ENCODE measurements at places on chromosomes 11 and 22.

GRCh38 chr22:24951942-24952836, at the start of gene KIAA1671:
TSS of gene KIAA1671 (plus strand) at chr22:24952716. CDS start at chr22:25028000, 75,284 bp downstream.
- peak; percentile 83 for DNase-seq

- no peak for DNase-seq
Measured at GRCh38 chr22:46770151-46770641, 7.7 kb downstream of the TBC1D22A start.

GRCh38 chr11:84558085-84558905, 1068.8 kb downstream of the DLG2 start:
- DNase-seq: no peak

GRCh38 chr11:63274776-63275175, 31.4 kb upstream of the SLC22A25 start:
- DNase-seq: no peak

- DNase-seq: no peak
Measured at GRCh38 chr11:16169541-16169940, 186.8 kb downstream of the SOX6 start.

- DNase-seq: no peak
Measured at GRCh38 chr22:43424666-43425630, 13.1 kb downstream of the MPPED1 start.

DNA sequence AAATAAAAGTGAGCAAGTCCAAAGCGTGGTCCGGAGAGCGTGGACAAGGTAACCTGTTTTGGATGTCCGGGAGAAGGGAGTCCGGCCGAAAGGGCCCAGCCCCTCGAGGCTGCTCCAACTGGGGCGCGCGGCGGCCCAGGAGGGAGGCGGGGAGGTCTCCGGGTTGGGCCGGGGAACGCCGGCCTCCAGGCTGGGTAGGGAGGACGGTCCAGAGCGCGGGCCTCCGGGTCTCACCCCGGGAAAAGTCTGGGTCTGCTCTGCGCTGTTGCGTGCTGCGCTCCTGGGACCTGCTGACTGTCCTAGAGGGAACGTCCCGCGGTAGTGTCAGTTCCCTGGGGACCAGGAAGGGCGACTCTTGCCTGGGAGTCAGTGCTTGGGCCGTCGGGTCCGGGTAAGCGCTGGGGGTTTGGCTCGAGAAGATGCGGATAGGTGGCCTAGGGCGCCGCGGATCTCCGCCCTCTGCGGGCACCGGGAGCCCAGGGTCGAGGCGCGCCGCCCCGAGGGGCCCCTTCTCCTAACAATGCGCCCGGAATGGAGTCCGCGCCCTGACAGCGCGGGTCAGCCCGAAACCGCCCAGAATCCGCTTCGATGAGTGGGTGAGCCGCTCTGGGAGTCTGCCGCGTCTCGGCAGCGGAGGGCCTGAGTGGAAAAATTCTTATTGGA, 988 bp upstream of the FLI1 start:
- no peak for DNase-seq

GRCh38 chr11:8698917-8699441, 16.4 kb downstream of the RPL27A start:
- DNase-seq: no peak

GRCh38 chr22:46636221-46637002, 16.2 kb downstream of the GRAMD4 start:
- no peak for DNase-seq

DNA sequence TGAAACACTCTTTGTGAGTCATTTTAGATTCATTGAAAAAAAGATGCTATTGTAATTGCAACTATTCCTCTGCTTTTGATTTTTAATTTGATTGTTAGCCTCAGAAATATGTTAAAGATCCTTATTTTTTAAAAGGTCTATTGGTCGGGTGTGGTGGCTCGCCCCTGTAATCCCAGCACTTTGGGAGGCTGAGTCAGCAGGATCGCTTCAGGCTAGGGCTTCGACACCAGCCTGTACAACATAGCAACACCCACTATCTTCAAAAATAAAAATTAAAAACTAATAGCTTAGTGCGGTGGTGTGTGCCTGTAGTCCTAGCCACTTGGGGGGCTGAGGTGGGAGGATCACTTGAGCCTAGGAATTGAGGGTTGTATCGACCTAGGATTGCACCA, 71.9 kb upstream of the MYO18B start:
- no peak for DNase-seq

DNA sequence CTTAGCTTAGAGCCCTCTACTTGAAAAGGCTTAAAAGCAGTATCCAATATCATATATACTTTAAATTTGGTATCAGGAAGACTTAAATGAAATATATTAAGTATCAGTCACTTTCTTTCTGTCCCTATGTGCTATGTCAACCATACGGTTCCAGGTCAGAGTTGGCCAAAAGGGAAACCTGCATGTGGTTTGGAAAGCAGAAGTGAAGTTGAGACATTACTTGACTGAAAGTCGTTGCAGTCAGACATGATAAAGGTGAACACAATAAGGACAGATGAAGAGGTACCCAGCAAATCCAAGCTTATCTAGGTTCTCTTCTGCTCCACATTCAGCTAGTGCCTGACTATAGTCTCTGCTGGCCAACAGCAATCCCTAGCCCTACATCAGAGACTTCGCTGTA, 336.8 kb downstream of the KCNA4 start:
- no peak for DNase-seq

- no peak for DNase-seq
Measured at GRCh38 chr22:20578707-20579106, 71.3 kb downstream of the MED15 start.

DNA sequence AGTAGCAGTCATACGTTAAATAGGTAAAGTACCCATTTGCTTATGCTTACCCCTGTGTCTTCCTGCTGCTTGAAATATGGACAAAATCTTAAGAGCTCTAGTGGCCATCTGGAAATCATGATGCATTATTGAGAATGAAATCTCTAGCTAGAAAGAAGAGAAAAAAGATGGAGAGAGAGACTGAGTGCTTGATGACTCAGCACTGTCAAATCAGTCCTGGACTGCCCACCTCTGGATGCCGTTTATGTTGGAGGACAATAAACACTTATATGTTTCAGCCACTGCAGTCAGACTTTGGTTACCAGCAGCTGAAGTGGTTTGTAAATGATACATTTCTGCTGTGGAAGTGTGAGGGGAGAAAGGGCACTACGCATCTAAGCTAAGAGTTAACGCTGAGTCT, 3.6 kb downstream of the OR8B4 start:
- DNase-seq: no peak

DNA sequence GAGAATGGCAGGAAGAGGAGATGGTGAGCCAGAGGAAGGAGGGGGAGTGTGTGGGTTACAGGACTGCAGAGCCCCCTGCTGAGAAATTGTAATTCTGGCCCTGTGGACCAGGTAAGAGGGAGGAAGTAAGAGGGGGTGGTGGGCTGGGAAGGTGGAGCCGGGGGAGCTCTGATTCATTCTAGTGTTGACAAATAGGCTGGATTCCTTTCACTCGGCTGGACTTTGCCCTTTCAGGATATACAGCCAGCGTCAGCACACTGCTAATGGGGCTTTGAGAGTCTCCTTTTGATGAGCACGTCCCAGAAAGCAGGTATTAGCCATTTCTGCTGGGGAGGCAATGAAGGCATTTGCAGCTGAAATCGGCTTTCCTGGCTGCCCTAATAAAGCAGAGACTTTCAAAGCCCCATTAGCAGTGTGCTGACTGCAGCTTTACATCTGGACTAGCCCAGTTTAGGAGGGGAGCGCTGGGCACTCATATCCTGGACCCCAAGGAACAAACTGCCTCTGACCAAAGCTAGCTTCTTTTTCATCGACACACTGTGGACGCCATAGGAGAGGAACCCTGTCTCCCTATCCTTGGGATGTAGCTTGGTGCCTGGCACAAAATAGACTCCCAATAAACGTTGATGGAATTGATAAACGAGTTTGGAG, 44.8 kb upstream of the CADM1 start:
- no peak for DNase-seq

GRCh38 chr11:8501836-8502235, 92.2 kb downstream of the STK33 start:
- no peak for DNase-seq

DNA sequence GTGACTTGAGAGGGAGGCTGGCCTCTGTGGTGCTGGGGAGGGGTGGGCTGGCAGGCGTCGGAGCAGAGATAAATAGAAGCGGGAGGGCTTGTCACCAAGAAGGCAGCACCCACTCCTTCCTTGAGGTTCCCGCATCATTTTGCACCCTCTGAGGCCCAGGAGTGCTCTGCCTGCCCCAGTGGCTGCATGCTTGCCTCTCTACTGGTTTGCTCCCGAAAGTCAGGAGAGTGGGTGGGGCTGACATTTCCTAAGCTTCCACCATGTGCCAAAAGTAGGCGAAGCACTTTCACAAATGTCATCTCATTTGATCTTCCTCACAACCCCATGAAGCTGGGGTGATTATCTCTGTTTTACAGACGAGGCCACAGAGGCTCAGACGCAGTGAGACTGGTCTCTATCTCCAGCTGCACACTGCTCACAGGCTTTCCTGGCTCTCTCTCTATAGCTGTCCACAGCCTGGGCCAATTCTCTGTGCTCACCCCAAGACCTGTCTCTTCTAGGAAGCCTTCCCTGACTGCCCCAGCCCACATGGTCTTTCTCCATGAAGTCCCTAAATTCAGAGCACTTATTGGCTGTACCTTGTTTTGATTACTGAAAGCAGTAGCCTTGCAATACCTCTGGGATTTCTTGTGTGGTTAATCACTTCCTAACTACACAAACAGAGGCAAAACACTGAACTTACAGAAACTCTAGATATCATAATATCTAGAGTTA, 2.6 kb upstream of the UCP3 start:
- peak; percentile 84 for DNase-seq

DNA sequence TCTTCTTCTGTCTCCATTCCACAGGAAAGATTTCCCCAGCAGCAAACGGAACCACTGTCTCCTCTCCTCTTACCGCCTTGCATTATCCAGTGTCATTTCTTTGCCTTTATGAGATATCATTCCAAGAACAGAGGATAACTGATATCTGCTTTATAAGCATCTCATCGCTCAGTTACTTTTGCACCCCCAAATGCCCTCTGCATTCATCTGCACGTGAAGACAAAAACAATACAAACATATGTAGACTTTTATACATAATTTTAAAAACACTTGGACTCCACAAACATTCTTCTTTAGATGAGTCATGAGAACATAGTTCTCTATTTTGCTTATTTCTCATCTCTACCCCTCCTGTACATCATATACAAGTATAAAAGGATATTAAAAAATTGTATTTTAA, 512 bp upstream of the OR51T1 start:
- DNase-seq: no peak

- no peak for DNase-seq
Measured at GRCh38 chr22:46064966-46065666, 85.2 kb upstream of the PPARA start.

- no peak for DNase-seq
Measured at GRCh38 chr11:58006940-58007339, 16.7 kb upstream of the OR9Q1 start.

- DNase-seq: no peak
Measured at GRCh38 chr22:27971926-27972325, 52.9 kb upstream of the PITPNB start.

- DNase-seq: no peak
Measured at GRCh38 chr11:116366980-116367645, 405.7 kb downstream of the BUD13 start.

DNA sequence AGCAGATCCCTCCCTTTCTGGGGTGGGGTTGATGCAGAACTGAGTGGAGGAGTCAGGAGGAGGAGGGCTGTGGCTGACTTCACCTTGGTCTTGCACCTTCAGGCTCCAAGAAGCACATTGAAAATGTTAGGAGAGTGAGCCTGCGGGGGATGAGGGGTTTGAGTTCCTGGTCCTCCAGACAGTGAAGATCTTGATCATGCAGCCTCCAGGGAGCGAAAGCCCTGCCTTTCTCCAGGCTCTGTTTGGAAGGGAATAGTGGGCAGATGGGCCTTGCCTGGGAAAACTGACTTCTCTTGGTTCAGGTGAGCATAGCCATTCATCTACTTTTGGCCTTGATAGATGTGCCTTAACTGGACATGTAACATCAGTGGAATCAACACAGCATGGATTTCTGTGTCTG, 267.6 kb upstream of the B3GAT1 start:
- DNase-seq: no peak

GRCh38 chr11:11461473-11461872, 108.4 kb upstream of the CSNK2A3 start:
- DNase-seq: no peak

GRCh38 chr11:106619320-106619990, 398.8 kb downstream of the GUCY1A2 start:
- DNase-seq: no peak

DNA sequence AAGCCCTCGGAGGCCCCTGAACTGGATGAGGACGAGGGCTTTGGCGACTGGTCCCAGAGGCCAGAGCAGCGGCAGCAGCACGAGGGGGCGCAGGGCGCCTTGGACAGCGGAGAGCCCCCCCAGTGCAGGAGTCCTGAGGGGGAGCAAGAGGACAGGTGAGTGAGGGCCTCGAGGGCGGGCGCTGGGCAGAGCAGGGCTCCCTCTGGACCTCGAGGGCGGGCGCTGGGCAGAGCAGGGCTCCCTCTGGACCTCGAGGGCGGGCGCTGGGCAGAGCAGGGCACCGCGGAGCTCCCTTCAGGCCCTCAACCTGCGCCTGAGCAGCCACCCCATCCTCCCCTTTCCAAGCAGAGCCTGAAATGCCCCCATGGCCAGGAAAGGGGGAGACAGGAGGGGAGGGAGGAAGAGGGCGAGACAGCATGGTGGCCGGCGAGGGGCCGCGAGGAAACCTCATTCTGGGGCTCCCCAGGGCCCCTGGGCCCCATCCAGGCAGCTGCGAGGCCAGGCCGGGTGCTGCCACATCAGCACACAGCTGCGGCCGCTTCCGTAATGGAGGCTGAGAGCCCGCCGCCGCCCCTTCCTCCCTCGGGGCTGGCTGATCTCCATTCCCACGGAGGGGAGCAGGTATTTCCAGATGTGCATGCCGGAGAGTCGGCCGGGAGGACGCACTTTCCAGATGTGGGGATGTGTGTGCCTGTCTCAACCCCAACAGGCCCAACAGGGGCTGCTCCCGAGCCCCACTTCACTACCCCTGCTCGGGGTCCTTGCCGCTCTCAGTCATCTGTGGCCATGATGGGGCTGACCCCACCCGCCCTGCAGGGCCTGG, 10.0 kb downstream of the PRR33 start:
- no peak for DNase-seq

DNA sequence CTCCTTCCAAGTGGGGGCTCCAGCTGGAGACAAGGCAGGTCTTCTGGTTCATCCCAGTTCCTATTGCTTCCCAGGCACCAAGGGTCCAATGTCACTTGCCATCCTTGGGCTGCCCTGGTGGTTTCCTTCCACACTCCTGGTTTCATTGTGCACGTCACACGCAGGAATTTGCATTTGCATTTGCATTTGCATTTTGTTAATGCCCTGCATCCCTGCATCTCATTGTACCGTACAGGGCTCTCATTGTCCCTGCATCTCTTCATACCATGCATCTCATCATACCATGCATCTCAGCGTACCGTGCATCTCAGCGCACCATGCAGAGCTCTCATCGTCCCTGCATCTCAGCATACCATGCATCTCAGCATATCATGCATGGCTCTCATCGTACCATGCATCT, 112.2 kb upstream of the SYT13 start:
- no peak for DNase-seq
